Thoracic aorta endothelial cell (primary cell): ENCODE measurements at places on chromosomes 11 and 22. TPM values are rescaled to one million over a fixed set of nuclear protein-coding genes. Genes with fewer than 3 reads are reported as not detected.

Gene CHRDL2
- total RNA-seq = not detected in 2 replicates

Gene SLC37A2
- total RNA-seq = 0.57 and 0.66 TPM in 2 replicates

Gene VSIG10L2
- total RNA-seq = not detected in 2 replicates

Gene P4HA3
- total RNA-seq = 11.8 and 29.1 TPM in 2 replicates

Gene GDPD4
- not detected in 2 replicates for total RNA-seq
